ENCODE measurements at places on chromosomes 2 and 18.

- no peak for DNase-seq
Measured at GRCh38 chr2:47029737-47030524, 114.3 kb upstream of the MCFD2 start.

GRCh38 chr2:46510598-46511177 lies 31.3 kb downstream of the TMEM247 start:
- DNase-seq = no peak

- DNase-seq = peak; percentile 36
Measured at GRCh38 chr18:79903071-79903635, 48.3 kb downstream of the SLC66A2 start.

DNA sequence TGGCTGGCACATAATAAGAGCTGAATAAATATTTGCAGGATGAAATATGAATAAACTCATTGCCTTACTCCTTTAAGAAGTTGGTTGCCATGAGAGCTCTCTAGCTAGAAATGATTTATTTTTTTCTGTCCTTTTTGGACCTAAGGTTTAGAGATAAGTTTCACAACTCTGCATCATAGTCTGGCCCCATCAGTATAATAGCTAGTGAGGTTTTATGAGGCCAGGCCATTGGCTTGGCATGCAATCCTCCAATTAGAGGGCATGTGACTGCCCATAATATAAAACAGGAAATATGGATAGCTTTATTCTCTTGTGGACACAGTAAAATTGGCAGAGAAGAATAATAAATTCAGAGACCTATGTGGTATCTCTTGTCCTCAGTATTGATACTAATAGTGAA lies 26.2 kb upstream of the INSIG2 start:
- DNase-seq = no peak

- no peak for DNase-seq
Measured at GRCh38 chr2:226618875-226619605, 180.6 kb downstream of the IRS1 start.

GRCh38 chr2:44559108-44559507 lies 197.4 kb downstream of the CAMKMT start:
- DNase-seq = no peak

DNA sequence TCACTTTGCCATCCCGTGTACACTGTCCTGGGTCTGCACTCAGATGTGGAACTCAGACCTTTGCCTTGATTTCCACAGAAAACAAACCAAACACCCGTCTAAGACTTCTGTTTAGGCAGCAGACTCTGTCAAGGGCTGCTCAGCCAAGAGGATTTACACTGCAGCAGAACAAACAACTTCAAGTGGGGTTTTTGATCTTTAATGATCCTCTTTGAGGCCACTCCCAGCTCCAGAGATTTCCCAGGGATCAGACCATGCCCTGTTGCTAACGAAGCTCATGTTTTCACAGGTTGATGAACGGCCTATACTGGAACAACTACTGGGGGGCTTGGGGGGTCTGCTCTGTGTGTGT lies 52.5 kb upstream of the LGALSL start:
- no peak for DNase-seq

- DNase-seq = no peak
Measured at GRCh38 chr2:64056021-64056420, 36.8 kb upstream of the VPS54 start.

GRCh38 chr2:25021791-25022362 lies 20.0 kb upstream of the EFR3B start:
- no peak for DNase-seq

- no peak for DNase-seq
Measured at GRCh38 chr2:140918426-140918825, 1212.4 kb downstream of the LRP1B start.

- DNase-seq = no peak
Measured at GRCh38 chr2:15670981-15671380, 79.3 kb downstream of the DDX1 start.

DNA sequence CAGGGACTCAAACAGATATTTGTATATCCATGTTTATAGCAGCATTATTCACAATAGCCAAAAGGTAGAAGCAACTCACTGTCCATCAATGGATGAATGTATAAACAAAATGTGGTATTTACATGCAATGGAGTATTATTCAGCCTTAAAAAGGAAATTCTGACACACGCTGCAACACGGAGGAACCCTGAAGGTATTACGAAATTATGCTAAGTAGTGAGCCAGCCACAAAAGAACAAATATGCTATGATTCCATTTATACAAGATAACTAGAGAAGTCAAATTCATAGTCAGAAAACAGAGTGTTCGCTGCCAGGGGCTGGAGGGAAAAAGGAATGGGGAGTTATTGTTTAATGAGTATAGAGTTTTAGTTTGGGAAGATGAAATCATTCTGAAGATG lies 61.0 kb upstream of the CDKL4 start:
- no peak for DNase-seq

GRCh38 chr2:27954771-27955383 lies 64.3 kb downstream of the BABAM2 start:
- DNase-seq = no peak

GRCh38 chr2:240915526-240916341 lies 9.6 kb downstream of the CROCC2 start:
- no peak for DNase-seq

- no peak for DNase-seq
Measured at GRCh38 chr2:134149904-134150303, 104.0 kb upstream of the MGAT5 start.

All from H1 (cell line).